ENCODE measurements at places on chromosomes 7 and 10. TPM values are rescaled to one million over a fixed set of nuclear protein-coding genes. Genes with fewer than 3 reads are reported as not detected.

DNA sequence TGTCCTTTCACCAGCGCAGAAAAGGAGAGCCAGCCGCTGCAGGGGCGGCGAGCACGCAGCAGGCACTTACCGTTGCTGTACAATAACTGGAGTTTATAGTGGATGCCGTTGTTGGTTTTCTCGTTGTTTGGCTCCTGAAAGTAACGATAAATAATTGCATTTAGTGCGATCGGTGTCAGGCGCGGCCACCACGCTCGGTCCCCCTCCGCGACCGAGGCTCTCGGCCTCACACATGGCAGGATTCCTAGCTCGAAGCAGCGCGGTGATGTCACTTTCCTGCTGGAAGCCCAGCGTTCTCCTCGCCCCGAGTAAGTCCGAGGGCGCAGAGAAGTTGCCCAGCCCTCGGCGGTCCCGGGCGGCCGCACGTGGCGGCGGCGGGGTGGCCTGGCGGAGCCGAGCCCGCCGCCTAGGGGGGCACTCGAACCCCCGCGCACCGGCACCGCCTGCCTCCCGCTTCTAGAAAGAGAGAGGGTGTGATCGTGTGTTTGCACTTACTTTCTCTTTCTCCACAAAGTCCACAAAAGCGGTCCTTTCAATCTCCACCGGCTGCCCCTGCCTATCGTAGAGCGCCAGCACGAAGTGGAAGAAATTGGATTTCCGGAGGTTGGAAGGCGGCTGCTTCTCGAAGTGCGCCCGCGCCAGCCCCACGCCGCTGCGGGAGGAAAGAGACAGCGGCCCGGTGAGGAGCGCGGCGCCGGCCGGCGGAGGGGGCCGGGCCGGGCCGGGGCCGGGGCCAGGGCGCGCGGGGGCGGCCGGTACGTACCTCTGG, 1.0 kb downstream of the EBF3 start:
- H3K36me3 ChIP-seq, result no peaks in the 10 kb centered on the region
- no peak overlapping the region for H3K27ac ChIP-seq
- peak overlapping the region; percentile 90 for H3K4me3 ChIP-seq
- H3K27me3 ChIP-seq, result peaks cover 29% of the 10 kb centered on the region
- peaks cover 14% of the 10 kb centered on the region for H3K4me1 ChIP-seq
- DNase-seq, result no peak

DNA sequence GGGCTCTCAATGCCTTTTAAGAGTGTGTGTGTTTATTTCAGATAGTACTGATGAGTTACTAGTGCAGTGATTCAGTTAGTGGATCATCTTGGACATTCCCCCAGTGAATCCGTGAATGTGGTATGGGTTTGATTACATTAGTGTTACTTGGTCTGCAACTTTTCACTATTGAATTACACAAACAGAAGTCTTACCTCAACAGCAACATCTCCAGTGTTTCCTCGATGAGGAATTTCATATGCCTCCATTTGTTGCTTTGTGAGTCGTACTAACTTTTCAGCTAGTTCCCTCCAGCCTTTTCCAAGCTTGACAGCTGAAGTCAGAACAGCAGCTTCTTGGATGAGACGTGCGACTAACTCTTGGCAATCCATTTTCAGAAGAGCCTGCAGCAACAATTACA, 63.2 kb downstream of the MACC1 start:
- H3K27ac ChIP-seq, result no peak overlapping the region
- DNase-seq, result no peak
- no peaks in the 10 kb centered on the region for H3K36me3 ChIP-seq
- no peaks in the 10 kb centered on the region for H3K27me3 ChIP-seq

CPA4 gene
- total RNA-seq, result not detected

DNA sequence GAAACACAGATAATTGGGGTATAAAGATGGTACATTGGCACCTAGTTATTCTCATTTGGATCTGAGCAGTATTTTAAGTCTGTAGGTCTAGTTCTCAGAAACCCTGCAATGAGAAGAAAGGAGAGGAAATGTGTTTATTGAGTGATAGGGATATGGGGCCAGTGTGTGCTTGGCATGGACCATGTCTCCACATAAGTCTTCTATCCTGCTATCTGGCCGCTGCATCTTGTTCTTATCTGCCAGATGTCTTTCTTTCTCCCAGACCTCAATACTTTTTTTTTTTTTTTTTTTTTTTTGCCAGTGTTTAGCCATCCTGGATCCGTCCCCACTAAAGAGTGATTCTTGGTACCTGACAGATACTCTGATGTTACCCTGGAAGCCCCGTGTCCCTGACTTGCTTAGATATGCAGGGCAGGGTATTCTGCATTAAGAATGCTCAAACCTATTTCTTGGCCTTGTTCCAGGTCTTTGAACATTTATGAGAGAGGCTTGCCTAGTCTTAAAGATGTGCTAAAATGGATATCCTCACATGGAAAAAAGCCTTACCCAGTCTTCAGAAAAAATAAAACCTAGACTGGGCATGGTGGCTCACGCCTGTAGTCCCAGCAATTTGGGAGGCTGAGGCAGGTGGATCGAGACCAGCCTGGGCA, 10.0 kb downstream of the MTURN start:
- H3K27me3 ChIP-seq, result no peaks in the 10 kb centered on the region
- no peak overlapping the region for H3K4me3 ChIP-seq

LAMB4 gene
- not detected for total RNA-seq

DNA sequence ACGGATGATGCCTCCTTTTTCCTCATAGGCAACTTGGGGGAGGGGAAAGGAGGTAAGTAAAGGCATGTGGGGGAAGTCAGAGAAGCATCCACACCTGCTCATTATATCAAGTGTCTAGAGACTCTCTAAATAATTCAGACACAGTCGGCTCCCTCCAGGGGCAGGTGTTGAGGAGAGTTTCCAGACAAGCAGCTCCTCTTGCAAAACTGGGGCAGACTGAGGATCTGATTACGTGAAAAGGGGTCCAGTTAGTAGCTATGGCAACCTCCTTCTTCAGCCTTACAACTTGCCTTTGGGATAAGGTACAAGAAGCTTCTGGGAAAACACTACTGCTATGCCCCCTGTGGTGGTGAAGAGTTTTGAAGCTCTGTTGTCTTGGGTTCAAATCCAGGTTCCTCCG, 39.0 kb upstream of the SORBS1 start:
- no peaks in the 10 kb centered on the region for H3K27me3 ChIP-seq
- DNase-seq, result no peak
- H3K4me1 ChIP-seq, result no peaks in the 10 kb centered on the region
- no peak overlapping the region for H3K27ac ChIP-seq

DNA sequence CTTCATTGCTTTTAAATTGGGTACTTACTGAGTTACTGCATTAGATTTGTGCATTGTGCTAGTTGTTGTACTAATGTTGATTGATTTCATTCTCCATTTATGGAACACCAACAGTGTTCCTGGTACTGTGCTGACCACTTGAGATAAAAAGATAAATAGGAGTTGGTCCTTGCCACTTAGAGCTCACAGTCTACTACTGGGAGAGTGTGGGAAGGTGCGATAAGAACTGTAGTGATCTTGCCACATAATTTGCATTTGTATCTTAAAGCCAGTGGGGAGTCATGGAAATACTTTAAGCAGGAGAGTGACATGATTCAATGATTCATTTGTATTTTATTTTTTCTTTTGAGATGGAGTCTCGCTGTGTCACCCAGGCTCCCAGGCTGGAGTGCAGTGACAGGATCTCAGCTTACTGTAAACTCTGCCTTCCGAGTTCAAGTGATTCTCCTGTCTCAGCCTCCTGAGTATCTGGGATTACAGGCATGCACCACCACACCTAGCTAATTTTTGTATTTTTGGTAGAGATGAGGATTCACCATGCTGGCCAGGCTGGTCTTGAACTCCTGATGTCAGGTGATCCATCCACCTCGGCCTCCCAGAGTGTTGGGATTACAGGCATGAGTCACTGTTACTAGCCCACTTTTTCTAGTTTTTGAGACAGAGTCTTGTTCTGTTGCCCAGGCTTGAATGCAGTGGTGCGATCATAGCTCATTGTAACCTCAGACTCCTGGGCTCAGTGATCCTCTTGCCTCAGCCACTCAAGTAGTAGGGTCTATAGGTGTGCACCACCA, 51.2 kb upstream of the TMEM248 start:
- H3K4me1 ChIP-seq, result no peaks in the 10 kb centered on the region
- H3K27me3 ChIP-seq, result no peaks in the 10 kb centered on the region
- no peaks in the 10 kb centered on the region for H3K36me3 ChIP-seq
- H3K27ac ChIP-seq, result no peak overlapping the region

CDK14 gene
- 6.6 TPM for total RNA-seq

GRCh38 chr7:6563936-6564770, 12.9 kb upstream of the GRID2IP start:
- no peak for DNase-seq
- H3K36me3 ChIP-seq, result no peaks in the 10 kb centered on the region
- no peak overlapping the region for H3K27ac ChIP-seq
- H3K4me1 ChIP-seq, result peaks cover 2% of the 10 kb centered on the region
- H3K4me3 ChIP-seq, result no peak overlapping the region
- no peaks in the 10 kb centered on the region for H3K27me3 ChIP-seq

UCMA gene
- total RNA-seq, result not detected

DNA sequence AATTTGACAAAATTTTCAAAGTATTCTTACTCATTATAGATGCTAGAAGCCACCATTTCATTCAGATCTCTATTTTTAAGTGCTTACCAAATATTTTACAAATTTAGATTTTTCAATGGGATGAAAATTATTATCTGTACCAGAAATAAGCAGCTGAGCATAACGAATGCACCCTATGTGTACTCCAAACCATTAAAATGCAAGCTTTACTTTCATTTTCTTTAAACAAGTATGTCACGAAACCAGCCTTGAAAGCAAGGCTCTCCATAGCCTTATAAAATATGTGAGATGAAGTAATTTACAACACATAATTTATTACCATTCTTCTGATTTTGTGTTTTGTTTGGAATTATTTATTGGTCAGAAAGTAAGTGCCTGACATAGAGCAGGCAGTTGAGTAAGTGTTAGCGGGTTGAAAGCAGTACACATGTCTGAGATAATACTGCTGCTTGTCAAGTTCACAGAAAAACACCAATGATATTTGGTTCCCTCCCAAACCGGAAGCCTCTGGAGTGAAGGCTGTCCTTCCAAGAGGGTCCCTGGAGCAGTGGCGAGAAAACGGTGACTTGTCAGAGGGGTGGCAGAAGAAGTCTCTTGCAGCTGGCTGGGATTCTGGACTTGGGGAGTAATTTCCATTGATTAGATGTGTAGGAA, 322.7 kb upstream of the PFKP start:
- no peak for DNase-seq
- no peaks in the 10 kb centered on the region for H3K27me3 ChIP-seq
- H3K36me3 ChIP-seq, result no peaks in the 10 kb centered on the region
- no peak overlapping the region for H3K27ac ChIP-seq
- H3K4me1 ChIP-seq, result no peaks in the 10 kb centered on the region

DNA sequence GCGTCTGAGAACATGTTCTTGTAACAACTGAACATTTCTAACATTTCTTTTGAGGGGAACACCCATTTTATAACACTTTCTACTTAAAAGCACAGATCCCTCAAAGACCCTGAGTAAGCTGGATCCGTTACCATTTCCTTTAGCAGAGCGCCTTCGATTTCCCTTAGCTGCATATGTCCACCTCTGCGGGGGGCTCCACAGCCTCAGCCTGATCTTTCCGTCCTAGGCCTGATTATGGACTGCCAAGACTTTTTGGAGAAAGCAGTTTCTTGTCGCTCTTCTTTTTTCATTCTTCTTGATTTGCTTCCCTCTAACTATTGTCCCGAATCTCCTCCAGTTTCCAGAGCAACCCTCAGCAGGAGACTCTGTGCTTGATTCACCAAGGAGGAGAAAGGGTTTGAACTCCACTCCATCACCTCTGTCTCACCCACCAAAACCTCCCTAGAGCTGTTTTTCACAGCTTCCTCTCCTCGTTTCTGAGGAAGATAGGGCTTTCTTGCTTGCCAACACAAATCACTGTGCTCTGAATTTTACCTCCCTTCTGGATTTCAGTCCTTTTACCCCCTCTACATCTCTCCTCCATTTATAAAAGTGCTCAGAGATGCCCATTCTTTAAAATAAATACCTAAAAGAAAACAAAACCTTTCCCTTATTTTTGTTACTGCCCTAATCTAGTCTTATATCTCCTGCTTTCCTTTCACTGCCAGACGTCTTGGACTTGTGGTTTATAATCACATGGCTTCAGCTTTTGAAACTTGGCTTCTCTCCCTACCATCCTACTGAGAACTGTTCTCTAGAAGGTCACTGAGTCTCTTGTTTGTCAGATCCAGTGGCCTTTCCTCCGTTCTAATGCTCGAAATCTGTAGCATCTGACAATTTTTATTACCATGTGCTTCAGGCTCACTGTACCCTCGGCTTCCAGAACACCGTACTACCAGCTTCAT, 30.5 kb upstream of the ZRANB1 start:
- no peak overlapping the region for H3K27ac ChIP-seq
- no peaks in the 10 kb centered on the region for H3K36me3 ChIP-seq
- no peak overlapping the region for H3K4me3 ChIP-seq
- DNase-seq, result no peak

PAPOLB gene
- total RNA-seq, result not detected

- H3K4me1 ChIP-seq, result no peaks in the 10 kb centered on the region
- no peaks in the 10 kb centered on the region for H3K27me3 ChIP-seq
- H3K27ac ChIP-seq, result no peak overlapping the region
- no peaks in the 10 kb centered on the region for H3K36me3 ChIP-seq
- no peak overlapping the region for H3K4me3 ChIP-seq
- peak; percentile 25 for DNase-seq
Measured at GRCh38 chr10:73931767-73932619, 21.1 kb downstream of the PLAU start.

- DNase-seq, result no peak
- no peak overlapping the region for H3K4me3 ChIP-seq
- no peaks in the 10 kb centered on the region for H3K27me3 ChIP-seq
- H3K27ac ChIP-seq, result no peak overlapping the region
- H3K36me3 ChIP-seq, result peaks cover 7% of the 10 kb centered on the region
Measured at GRCh38 chr10:360653-361052, 225.4 kb downstream of the ZMYND11 start.
